ENCODE measurements at places on chromosomes 16 and 17.

- no peak for DNase-seq
These were observed 97.8 kb downstream of the NXN start for GRCh38 chr17:881778-882177.

- DNase-seq = no peak
These were observed 26.1 kb downstream of the RCVRN start for GRCh38 chr17:9878786-9879525.

DNA sequence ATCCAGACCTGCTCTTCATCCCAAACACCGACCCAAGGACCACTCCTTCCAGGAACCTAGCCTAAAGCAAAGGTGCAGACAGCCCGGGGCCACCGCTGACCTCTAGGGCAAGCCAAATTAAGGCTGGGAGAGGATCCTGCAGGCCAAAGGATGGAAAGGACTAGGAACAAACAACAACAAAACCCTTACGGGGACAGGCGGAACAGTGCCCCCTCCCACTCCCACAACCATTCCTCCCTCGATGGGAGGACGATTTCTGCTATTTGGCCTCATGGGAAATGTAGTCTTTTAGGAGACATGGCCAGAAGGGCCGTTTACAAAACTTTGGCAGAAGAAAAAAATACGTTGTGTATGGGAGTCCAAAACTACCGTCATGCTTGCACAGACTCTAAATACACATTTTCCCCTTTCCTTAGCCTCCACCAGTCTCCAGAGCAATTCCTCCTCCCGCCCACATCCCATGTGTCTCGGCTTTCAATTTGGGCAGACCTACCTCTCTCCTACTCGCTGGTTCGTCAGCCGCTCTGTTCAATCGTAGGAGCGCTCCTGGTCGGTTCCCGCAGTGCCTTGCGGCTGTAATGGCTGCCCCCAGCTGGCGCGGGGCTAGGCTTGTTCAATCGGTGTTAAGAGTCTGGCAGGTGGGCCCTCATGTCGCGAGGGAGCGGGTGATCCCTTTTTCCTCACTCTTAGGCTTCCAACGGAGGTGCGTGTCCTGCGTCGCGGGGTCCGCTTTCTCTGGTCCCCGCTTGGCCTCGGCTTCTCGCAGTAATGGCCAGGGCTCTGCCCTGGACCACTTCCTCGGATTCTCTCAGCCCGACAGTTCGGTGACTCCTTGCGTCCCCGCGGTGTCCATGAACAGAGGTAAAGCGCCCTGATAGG lies at the start of gene ERAL1:
ERAL1 (plus strand) TSS at position 560 of the 879 bp plus-strand sequence; CDS start at position 579, 19 bp downstream.
- peak; percentile 76 for DNase-seq

DNA sequence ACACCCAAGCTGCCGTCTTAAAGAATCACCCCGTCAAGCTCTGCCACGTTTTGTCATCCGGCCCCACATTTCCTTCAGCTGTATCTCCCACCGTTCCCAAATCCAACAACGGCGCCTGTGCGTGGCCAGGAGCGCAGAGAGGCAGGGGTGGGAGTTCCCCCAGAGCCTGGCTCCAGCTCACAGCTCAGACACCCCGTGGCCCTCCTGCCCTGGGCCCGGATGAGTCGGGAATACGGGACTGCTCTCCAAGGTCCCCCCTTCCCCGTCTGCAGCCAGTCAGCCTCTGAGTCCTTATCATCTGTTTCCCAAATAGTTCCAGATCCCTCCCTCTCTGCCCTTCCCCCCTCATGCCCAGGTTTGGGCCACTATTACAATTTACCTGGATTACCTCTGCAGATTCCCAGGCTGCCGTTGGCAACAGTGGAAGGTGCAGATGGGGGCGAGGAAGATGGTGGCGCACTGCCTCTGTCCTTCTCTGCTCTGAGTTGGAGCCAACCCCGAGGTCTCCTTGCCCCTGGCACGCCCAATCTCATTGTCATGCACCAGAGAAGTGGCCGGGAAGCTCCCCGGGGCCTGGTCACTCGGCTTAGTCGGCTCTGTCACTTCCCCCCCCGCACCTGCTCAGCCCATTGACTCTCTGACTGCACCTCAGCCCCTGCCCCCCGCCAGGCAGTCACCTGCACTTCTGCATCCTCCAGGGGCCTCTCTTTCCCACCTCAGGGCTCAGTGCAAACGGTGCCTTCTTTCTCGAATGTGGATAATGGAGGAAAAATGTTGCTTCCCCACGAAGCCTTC lies 18.3 kb upstream of the RPTOR start:
- DNase-seq = no peak

- no peak for DNase-seq
These were observed 73.2 kb downstream of the RBFOX3 start for GRCh38 chr17:79537686-79538085.

- DNase-seq = no peak
These were observed 511 bp upstream of the LIG3 start for GRCh38 chr17:34979650-34980352.

- no peak for DNase-seq
These were observed 1.1 kb downstream of the ROGDI start for GRCh38 chr16:4801051-4801961.

DNA sequence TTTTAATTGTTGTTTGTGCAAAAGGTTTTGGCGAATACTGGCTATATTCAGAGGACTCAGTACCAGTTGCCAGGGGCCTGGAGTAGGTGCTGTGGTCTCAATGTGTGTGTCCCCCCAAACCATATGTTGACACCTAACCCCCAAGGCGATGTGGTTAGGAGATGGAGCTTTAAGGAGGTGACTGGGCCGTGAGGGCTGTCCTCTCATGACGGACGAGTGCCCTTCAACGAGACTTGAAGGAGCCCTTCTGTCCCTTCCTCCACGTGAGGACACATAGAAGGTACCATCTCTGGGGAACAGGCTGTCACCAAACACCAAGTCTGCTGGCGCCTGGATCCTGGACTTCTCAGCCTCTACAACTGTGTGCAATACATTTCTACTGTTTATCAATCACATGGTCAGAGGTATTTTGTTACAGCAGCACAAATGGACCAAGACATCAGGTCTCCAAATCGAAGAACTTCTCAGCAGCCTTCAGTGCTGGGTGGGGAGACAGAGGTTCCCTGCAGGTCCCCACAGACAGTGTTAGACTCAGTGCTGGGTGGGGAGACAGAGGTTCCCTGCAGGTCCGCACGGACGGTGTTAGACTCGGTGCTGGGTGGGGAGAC lies 24.8 kb upstream of the METRNL start:
- no peak for DNase-seq

GRCh38 chr17:21042458-21043295 lies at the start of gene USP22:
USP22 (minus strand) TSS chr17:21043011; CDS start chr17:21042835, 176 bp downstream.
- peak; percentile 93 for DNase-seq

DNA sequence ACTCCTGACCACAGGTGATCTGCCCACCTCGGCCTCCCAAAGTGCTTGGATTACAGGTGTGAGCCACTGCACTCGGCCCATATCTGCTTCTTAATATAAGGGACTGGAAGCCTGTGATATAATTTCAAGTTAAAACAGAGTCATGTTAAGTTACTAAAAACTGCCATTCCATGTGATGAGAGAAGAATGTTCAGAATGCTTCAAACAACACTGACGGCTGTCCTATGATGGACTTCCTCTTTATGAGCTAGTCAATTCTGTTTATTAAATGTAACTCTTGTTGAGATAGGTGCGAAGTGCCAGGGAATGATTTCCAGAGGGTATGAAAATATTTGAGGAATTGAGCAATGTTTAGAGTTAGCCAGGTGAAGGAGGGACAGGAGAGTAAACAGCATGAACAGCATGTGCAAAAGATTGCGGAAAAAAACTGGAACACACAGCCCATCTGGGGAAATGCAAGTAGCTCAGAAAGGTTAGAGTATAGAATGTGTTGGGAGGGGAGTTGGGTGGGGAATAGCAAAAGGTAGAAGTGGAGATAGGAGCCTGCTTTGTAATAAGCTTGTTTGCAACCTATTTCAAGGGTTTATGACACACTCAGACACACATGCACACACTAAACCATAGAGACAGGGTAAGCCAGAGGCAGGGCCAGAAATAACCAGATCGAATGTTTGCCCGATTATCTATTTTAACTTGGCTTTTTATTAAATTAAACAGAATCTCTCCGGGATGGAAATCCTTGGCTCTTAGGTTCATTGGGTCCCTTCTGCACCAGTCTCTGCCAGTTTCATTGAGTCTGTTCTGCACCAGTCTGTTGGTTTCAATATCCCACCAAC lies 135.6 kb upstream of the COX10 start:
- DNase-seq = no peak

- DNase-seq = peak; percentile 9
These were observed 11.4 kb downstream of the DYNC1LI2 start for GRCh38 chr16:66740010-66740409.

DNA sequence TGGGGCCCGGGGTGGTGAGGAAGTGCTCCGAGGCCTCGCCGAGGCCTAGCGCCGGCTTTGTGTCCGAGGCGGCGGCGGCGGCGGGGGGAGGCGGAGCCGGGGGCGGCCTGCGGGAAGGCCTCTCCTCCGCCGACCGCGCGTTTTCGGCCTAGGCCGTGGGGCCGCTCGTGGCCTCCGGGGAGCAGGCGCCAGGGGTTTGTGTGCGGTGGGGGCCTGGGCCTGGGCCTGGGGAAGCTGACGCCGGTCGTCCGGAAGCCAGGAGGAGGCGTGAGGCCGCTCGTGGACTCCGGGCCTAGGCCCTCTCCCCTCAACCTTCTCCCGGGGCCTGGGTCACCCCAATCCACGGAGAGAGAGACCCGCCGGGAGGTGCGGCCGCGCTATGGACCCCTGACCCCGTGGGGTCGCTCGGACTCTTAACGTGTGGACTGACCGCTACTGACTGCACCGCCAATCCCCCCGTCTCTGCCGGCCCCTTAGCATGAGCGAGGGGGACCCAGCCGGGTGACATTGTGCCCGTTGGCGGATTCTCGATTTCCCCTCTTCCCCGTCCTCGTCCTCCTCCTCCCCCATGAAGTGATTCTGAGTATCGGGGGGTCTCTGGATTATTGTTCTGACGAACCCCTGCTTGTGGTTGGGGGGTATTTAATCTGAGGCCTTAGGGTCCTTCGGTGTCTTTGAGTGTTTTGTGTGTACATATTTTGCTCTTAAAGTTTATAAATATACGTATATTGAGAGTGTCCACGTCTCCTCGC lies 660 bp downstream of the RBBP6 start:
- DNase-seq = peak; percentile 50

GRCh38 chr16:27579087-27579980 lies 29.4 kb downstream of the KATNIP start:
- no peak for DNase-seq

- DNase-seq = no peak
These were observed 928.7 kb upstream of the SOX9 start for GRCh38 chr17:71192039-71192555.

- no peak for DNase-seq
These were observed 1.9 kb downstream of the GPS2 start for GRCh38 chr17:7313088-7313889.

- no peak for DNase-seq
These were observed 126.4 kb downstream of the SALL1 start for GRCh38 chr16:51024703-51025102.

DNA sequence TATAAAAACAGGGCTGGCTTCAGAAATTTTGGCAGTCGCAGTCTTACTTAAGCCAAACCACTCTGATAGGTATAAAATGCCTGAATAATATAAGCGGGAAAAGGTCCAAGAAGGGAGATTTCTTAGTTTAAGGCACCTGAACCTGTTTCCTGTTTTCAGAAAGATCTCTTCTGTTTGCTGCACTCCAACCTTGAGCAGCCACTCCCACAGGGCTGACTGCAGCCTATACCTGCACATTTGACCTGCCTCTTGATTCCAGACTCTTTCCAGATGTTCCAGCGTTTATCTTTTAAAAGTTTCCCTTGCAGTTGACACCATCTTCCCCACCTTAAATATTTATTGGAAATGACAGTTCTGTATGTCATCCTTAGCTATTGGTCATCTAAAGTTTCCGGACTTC lies 132.2 kb downstream of the SKAP1 start:
- no peak for DNase-seq

GRCh38 chr17:58335061-58335731 lies 6.6 kb upstream of the TSPOAP1 start:
- peak; percentile 61 for DNase-seq

- no peak for DNase-seq
These were observed 132.8 kb downstream of the SEC14L1 start for GRCh38 chr17:77273397-77274085.

GRCh38 chr17:74924250-74924948 lies at the start of gene OTOP2:
OTOP2 (plus strand) TSS chr17:74924273; CDS start chr17:74924633, 360 bp downstream.
- DNase-seq = peak; percentile 5

DNA sequence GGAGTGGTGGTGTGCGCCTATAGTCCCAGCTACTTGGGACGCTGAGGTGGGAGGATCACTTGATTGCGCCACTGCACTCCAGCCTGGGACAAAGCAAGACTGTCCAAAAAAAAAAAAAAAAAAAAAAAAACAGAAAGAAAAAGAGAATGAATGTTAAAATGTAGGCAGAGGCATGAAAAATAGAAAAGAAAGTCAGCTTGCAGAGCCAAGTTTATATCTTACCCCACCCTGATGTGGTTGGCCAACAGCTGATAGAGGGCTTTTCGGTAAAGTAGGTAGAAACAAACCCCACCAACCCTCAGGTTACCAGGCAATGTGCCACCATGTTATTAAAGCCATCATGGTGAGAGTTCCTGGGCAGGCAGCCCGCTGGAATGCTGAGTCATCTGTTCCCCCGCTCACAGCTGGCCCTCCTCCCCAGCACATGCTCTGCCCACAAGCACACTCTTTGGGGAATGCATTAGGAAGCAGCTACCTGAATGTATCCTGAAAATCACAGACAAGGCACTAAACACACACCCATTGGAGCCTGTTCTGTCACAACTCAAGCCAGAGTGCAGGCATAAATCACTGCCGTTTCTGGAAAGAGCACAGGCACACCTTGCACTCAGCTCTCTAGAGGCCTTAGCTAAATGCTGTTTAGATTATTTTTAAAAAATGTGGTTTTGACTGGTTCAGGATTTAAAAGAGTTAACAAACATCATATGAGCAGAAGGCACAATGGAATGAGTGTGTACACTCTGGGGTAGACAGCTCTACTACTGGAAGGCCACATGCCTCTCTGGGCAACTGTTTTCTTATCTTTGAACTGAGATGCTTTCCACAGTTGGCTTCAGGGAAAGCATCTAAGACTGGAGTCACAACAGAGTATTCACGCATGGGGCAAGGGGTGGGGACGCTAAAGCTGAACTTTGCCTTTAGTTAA lies 128.5 kb downstream of the PARN start:
- no peak for DNase-seq

- no peak for DNase-seq
These were observed 62.7 kb downstream of the GAS7 start for GRCh38 chr17:10135539-10136257.

- no peak for DNase-seq
These were observed 80.6 kb downstream of the AMFR start for GRCh38 chr16:56344518-56345405.

DNA sequence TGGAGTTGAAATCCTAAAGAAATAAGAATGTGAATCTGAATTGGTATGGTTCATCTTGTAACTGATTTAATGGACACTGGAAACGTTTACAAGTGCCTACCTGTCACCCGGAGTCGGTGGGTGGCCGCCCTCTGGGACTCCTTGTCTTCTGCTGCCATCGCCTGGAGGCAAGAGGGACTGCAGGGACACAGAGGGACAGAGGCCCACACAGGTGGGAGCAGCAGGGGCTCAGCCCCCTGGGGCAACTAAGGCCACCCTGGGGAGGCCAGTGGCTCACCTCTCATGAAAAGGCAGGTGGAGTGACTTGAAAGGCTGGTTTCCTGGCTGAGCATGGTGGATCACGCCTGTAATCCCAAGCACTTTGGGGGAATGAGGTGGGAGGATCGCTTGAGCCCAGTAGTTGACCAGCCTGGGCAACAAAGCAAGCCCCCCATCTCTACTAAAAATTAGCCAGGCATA lies 23.2 kb downstream of the TMEM92 start:
- peak; percentile 74 for DNase-seq

All from stimulated activated CD4-positive, alpha-beta T cell treated with anti-CD3 and anti-CD28 coated beads, Interleukin-12 subunit alpha, Interleukin-12 subunit beta, amount 100 ng/mL, for 4 hours (primary cell).